Activated T-cell treated with anti-CD3 and anti-CD28 coated beads for 4 hours (primary cell): ENCODE measurements at places on chromosomes 3 and 15.

- DNase-seq: no peak
These were observed 108.3 kb downstream of the LRIG1 start for GRCh38 chr3:66392512-66392911.

DNA sequence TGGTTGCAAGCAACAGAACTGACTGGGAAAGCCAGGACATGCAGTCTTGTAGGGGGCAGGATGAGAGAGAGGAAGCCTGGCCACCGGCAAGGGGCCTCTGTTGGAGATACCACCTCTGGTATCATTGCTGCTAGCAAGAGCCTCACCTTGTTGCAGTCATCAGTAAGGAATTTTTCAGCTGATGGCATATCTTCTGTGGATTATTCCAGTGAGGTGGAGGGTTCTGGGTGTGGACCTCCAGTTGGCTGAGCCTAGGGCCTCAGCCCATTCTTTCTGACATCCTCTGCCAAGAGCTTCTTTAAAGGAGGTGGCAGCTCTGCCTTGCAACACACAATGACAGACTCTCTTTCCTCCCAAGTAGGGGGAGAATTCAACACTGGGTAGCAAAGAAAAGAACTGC, 128.9 kb downstream of the AQP9 start:
- DNase-seq: no peak

DNA sequence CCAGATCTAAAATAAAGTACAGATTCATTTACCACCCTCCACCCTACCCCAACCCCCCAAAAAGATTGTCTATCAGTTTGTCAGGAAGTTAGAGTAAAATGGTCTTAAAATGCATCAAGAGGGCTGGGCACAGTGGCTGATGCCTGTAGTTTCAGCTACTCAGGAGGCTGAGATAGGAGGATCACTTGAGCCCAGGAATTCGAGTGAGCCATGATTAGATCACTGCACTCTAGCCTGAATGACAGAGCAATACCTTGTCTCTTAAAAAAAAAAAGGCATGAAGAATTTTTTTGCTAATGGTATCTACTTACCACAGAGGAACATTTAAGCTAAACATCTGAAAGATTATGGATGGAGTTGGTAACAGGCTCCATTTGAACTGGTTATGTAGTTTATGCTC, 71.0 kb downstream of the RBM6 start:
- DNase-seq: no peak

DNA sequence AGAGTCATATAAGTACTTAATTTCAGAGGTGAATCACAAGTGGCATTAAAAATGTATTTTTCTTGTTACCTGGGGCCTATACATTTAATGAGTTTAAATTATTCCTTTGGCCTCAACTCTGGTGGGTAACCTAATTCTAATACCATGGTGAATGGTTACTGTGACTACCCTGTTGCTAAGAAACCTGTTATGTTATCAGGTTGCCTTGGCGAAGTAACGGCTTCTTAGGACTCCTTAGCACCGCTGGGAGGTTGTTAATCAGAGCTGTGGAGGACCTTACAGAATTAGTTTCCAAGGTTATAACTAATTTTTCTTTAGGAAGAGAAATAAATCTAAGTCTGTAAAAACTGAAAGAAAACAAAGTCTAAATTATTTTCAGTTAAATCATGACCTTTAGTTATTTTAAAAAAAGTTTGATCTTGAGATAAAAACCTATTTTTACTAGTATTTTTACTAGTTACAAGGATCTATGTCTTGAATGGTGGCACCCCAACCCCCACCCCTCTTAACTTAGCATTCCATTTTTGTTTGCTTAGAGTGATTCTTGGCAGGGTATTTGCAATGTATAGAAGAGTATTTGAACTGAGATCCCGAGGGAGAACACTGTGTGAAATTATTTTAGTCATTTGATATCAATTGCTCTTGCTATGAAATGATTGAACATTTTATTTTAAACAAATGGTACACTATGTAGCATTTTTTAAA, 155.5 kb downstream of the FNDC3B start:
- no peak for DNase-seq

GRCh38 chr3:100185847-100186246, 71.5 kb upstream of the FILIP1L start:
- no peak for DNase-seq

GRCh38 chr3:187277129-187277462, 14.4 kb downstream of the MASP1 start:
- no peak for DNase-seq

DNA sequence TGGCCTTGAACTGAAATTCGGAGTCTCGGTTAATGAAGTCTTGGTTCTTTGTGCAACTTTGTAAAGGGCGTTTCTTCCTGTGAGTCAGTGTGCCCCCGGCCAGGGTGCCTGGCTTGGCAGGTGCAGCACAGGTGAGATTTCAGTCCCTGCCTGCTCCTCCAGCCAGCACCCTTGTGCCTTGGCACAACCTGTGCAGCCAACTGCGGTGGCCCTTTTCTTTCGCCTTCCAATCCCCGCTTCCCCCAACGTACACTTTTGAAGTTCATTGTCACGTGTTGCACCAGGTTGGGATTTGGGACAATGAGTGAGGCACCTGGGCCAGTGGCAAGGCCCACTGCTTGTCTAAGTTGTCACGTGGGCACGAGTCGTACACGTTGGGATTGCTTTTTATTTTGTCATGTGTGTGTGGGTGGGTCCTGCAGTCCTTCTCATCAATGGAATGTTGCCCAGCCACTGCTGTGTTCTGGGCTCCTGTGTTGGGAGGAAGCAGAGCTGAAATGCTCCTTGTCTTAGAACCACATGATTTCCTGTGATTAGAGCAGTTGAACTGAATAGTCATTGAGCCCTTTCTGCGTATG, 242.9 kb upstream of the BHLHE40 start:
- DNase-seq: no peak

DNA sequence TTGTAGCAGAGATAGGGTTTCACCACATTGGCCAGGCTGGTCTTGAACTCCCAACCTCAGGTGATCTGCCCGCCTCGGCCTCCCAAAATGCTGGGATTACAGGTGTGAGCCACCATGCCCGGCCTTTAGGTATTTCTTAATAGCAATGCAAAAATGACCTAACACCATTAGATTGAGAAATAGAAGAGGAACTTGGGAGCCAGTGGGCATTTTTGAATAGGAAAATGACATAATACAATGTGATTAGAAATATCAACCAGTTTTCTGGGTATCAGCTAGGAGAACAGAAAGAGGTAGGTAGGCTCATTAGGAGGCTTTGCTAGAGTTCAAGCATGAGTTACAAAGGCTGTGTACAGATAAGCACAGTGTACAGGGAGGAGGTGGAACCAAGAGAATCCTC, 101.8 kb upstream of the TBC1D5 start:
- DNase-seq: no peak

GRCh38 chr3:177474652-177475355, 277.5 kb upstream of the TBL1XR1 start:
- no peak for DNase-seq

DNA sequence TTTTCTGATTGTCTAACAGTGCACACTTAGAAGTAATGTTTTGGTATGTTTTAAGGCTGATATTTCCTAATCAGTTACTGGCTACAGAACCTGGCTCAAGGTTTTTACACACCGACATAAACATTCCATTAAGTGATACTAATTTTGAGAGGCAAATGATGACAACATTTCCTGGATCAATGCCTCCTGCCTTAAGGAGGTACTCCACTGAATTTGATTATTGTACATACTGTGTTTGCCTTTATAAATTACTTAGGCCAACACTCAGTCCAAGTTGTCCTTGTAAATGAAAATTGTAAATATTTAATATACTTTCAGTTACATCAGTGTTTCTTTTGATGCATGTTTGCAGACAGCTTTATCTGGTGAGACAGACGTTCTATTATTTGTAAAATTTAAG, 24.2 kb upstream of the LXN start:
- DNase-seq: no peak

GRCh38 chr15:64581408-64581761, 121.0 kb downstream of the ZNF609 start:
- no peak for DNase-seq

- no peak for DNase-seq
These were observed 171.0 kb upstream of the NANOGP8 start for GRCh38 chr15:35256141-35256540.

- DNase-seq: no peak
These were observed 202.5 kb downstream of the UBE3A start for GRCh38 chr15:25236143-25236860.

GRCh38 chr3:155076888-155077287, 3.2 kb upstream of the MME start:
- DNase-seq: no peak

DNA sequence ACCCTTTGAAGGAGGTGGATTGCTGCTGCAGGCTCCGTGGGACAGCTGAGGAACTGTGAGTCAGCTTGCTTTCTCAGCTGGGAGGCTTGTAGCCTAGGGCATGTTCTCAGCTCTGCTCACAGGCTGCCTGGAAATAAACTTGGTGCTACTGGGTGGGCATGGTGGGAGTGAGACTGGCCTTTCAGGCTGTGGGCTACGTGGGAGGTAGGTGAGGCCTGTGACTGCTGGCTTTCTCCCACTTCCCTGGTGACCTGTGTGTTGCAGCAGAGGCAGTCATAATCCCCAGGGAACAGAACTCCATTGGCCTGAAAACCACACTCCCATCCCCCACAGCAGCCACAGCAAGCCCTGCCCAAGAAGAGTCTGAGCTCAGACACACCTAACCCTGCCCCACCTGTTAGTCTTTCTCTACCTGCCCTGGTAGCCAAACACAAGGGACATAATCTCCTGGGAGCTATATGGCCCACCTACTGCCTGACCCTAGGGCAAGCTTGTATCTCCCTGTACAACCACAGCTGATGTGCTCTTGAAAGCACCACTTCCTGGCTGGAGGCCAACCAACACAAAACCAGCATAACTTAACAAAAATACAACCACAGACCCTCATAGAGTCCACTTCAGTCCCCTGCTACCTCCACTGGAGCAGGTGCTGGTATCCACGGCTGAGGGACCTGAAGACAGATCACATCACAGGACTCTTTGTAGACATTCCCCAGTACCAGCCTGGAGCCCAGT, 236.5 kb downstream of the SQOR start:
- no peak for DNase-seq

DNA sequence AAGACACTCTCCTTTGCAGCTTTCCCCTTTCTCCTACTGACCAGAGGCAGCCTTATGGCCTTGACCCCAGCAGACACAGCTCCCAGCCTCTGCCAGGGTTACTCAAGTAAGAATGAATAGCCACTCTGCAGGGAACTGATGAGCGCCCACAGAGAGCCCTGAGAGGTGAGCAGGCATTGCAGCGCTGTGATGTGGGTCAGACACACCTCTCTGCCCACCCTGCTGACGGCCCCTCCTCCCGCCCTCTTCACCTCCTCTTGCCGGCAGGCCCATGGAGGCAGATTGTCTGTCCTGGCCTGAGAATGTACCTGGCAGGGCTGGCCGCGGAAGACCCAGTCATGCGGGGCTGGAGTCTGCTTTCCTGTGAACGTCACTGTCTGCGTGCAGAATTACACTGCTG, 512.6 kb upstream of the PPP2R3A start:
- DNase-seq: no peak

GRCh38 chr15:71603379-71603778, 207.0 kb upstream of the NR2E3 start:
- DNase-seq: no peak

GRCh38 chr15:25932696-25933095, 69.6 kb upstream of the ATP10A start:
- DNase-seq: no peak

DNA sequence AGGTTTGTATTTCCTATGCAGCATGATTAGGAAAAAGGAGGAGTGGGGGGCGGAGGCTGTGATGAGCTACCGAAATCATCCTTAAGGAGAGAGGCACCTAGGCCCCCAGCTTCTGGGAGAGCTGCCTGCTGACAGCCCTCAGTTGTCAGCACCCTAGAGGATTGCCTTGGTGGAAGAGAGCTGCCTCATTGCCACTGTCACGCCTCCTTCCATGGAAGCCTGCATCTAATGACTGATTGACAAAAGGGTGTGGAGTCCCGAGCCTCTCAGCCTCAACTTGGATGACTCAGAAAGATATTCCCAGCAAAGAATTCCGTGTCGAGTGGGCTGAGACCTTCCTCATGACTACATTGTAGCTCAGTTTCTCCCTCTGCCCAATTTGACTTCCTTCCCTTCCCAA, 320.4 kb upstream of the PROK2 start:
- DNase-seq: no peak

DNA sequence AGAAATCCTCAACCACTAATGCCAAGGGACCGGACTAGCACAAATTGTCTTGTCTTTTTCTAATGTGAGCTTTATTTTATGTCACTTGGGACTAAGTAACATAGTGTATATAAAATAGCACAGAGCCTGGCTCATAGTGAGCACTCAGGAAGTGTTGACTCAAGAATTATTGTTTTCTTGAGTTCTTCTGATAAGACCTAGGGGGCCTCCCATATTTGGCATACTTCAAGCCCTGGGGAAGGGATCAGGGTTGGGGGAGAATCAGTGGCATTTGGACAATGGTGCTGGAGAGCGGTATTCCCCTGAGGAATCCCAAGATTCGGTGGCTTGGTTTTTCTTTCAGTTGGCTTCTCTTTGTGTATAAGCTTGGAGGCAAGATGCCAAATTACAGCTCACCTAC, 19.4 kb downstream of the ZNF80 start:
- DNase-seq: no peak

DNA sequence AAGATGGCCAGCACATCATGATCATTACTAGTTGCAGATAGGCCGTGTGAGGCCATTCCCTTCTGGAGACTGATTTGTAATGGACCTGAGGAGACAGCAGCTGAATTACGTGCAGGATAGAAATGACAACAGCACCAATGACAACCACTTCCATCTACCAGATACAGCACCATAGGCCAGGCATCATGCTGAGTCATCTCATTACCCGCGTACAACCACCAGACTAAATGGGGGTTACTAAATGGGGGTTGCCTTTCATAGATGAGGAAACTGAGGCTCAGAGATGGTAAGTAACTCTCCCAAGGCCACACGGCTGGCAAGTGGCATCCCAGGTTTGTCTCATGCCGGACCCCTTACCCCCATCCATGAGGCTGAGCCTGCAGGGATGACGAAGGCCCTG, 32.8 kb upstream of the FAM107A start:
- DNase-seq: no peak

GRCh38 chr3:137468446-137468845, 295.7 kb upstream of the SOX14 start:
- no peak for DNase-seq

DNA sequence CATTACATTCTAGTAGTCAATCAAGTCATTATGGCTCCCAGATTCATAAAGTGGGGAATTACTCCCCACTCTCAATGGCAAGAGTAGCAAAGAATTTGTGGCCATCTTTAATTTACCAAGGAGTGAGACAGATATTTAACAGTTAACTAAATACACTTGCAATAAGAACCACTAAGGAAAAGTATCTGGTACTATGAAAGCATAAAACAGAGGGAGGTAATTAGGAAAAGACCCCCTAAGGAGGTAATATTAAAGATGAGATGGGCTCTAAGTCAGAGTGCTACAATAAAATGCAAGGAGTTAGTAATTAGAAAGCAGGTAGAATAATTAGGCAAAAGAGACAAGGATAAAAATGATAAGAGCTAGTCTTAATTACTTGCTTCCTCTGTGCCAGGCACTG, 301.9 kb downstream of the CHL1 start:
- DNase-seq: no peak
